Uterine smooth muscle cell (primary cell): ENCODE measurements at places on chromosomes 5 and 9. TPM values are rescaled to one million over a fixed set of nuclear protein-coding genes. Genes with fewer than 3 reads are reported as not detected.

The GABRA1 gene
- total RNA-seq, result not detected in 2 replicates

The LCN10 gene
- total RNA-seq, result not detected in 2 replicates

The FOXE1 gene
- total RNA-seq, result not detected in 2 replicates

The DNAI1 gene
- total RNA-seq, result 0.11 and 0.12 TPM in 2 replicates

The UHRF2 gene
- total RNA-seq, result 102 and 103 TPM in 2 replicates
